ENCODE measurements at places on chromosomes 13 and 19.
A peak's percentile ranks its signal among the peaks of the same experiment; 100 is the strongest.

DNA sequence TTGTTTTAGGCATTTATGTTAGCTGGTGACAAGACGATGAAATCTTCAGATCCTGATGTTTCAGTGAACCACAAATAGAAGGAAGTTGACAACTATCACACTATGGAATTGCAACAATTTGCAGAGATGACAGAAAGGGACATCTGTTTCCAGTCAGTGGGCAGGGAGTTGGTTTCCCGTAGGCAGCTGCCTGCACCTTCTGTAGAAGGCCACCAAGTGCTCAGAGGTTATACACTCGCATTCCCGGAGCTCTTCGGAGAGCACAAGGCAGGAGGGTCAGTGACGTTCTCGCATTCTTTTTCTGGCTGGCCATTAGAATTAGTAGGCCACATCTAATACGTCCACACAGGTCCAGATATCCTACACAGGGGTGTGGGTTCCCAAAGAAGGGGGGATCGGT is 129.4 kb downstream of the SHISA2 start:
- no peak for DNase-seq

- DNase-seq, result peak; percentile 65
These were observed 34.8 kb upstream of the C1QTNF9 start for GRCh38 chr13:24274452-24275021.

DNA sequence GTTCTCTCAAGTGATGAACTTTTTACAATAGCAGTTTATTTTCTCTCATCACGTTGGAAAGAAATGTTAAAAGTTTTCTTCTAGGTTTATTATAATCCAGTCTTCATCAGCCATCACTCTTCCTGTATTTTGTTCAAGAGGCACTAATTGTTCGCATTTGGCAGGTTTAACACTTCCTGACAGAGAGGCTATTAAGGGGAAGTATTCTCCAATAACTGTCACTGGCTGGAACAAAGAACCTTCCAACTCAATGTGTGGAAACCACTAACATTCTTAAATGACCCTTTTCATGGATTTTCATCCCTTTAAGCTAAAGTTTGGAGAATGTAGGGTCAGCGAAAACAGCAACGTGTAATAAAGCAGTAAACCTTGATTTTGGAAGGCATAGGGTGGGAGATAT is 145.1 kb downstream of the PCCA start:
- DNase-seq, result no peak

- DNase-seq, result no peak
These were observed 36.6 kb upstream of the MED4 start for GRCh38 chr13:48131533-48131932.

GRCh38 chr13:31846182-31846938 is 107.0 kb downstream of the RXFP2 start:
- peak; percentile 81 for DNase-seq

DNA sequence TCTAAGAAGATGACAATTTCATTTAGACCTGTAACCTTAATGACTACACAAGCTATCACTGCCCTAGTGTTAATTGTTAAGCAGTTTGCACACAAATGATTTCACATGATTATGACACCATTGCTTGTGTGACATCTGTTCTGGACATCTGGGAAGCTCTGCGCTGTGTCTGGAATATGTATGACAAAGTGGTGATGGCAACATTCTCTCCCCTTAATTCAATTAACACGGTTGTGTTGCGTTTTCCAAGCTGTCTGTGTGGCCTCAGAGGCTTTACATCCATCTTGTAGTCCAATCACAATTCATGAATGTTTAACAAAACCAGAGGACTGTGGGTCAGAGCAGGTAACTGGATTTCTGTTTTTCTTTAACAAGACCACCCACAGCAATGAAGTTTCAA is 204.4 kb downstream of the COG6 start:
- DNase-seq, result no peak

- DNase-seq, result no peak
These were observed 11.2 kb upstream of the IL4I1 start for GRCh38 chr19:49907745-49908446.

DNA sequence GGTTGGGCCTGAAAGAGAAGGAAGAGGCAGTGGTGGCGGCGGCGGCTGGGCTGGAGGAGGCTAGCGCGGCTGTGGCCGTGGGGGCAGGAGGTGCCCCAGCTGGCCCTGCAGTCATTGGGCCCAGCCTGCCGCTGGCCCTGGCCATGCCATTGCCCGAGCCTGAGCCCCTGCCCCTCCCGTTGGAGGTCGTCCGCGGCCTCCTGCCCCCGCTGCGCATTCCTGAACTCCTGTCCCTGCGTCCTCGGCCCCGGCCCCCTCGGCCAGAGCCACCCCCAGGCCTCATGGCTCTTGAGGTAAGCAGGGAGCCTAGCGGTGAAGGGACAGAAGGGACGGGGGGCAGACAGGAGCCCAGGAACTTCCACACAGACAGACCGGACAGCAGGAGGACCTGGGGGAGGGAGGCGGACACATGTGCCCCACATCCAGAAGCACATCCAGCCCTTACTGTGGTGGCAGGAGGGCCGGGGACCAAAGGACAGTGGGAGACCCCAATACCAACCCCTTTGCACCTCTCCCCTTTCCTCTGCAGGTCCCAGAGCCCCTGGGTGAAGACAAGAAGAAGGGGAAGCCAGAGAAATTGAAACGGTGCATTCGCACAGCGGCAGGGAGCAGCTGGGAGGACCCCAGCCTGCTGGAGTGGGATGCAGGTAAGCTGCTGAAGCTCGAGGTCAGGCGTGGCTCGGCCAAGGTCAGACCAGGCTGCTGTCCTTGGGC is 5.0 kb downstream of the RBM42 start:
- DNase-seq, result no peak

GRCh38 chr13:59099182-59099974 is 1064.3 kb downstream of the DIAPH3 start:
- DNase-seq, result no peak

DNA sequence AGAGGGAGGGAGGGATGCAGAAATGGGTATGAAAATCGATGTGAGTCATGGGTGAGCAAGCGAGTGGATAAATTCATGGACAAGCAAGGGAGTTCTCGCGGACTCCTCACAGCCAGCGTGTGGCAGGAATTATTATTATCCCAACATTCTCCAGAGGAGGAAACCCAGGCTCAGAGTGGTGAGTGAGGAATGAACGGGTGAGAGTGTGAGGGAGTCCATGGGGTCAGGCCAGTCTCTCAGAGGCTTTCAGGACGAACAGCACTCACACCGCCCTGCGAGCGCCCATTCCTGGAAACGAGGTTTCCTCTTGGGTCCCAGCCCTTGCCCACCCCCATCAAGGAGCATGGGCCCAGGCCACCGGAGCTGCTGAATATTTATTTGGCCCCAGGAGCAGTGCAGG is 6.3 kb upstream of the DNAAF3 start:
- DNase-seq, result no peak

- no peak for DNase-seq
These were observed 632.0 kb upstream of the SPRY2 start for GRCh38 chr13:80972857-80973478.

DNA sequence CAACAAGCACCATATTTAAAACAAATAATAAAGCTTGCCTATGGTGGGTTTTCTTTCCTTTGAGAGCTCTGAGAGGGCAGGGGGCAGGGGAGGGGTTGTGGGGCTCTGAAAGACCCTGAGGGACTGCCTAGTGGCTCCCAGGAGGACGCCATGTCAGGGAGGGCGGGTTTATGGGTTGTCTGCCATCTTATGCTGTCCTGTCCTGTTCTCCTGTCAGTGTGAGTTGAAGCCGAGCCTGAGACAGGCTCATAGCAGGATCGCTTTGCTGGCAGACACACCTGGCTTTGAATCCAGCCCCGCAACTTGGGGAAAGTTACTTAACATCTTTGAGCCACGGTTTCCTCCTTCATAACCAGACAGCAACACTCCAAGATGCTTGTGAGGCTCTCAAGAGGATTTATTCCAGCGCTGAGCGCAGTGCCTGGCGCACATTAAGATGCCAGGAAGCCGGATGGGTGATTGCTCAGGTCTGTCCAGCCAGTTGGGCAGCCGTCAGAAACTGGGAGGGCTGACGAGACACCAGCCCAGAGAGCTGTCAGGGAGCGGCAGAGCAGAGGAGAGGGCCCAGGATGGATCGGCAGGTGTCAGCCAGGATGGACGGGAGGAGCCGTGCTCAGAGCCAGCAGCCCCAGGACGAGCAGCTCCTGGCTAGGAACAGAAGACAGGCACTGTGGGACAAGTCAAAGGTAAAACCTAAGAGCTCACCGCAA is 36.8 kb upstream of the C1QTNF9 start:
- no peak for DNase-seq

GRCh38 chr19:4399812-4400134 is 574 bp downstream of the SH3GL1 start:
- no peak for DNase-seq

- no peak for DNase-seq
These were observed 188.0 kb downstream of the RGCC start for GRCh38 chr13:41645331-41645730.

- no peak for DNase-seq
These were observed 104.5 kb upstream of the SLC15A1 start for GRCh38 chr13:98856983-98857382.

DNA sequence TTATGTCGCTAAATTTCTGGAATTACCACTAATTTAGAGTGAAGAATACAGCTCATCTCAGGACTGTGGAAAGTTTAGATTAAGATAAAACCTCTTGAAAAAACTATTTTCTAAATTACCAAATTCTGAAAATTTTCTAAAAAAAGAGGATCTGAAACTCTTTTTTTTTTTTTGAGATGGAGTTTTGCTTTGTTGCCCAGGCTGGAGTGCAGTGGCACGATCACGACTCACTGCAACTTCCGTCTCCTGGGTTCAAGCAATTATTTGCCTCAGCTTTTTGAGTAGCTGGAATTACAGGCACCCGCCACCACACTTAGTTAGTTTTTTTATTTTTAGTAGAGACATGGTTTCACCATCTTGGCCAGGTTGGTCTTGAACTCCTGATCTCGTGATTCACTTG is 16.6 kb upstream of the ZNF253 start:
- DNase-seq, result no peak

GRCh38 chr13:28540612-28541011 is 45.7 kb upstream of the FLT1 start:
- no peak for DNase-seq

GRCh38 chr13:93951951-93952350 is 527.5 kb downstream of the DCT start:
- DNase-seq, result no peak

DNA sequence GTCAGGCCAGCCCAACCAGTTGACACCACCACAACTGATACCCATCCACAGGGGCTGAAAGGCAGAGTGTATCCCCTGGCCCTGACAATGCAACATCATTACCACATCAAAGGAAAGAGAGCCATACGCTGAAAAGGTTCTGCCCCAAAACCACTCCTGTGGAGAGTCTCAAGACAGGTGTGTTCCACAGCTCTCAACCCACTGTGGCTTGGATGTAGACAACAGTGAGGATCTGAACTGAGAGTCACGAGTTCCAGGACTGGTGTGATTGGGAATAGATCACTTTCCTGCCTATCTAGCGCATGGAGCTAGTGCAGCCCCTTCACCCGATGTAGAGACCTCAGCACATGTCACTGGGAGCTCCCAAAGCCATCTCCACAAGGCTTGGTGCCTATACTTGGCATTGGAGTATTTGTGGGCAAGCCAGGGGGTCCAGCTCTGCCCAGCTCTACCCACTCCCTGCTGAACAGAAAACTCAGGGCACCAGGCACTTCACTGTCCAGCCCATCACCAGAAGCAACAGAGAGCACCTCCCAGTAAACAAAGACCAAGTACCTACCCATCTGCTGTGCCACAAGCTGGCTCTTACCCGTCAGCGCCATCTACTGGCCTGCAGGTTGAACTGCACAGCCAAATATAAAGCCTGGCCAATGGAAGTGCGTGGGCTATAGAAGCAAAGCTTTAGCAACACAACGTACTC is 579.5 kb downstream of the UQCRFS1 start:
- peak; percentile 56 for DNase-seq

DNA sequence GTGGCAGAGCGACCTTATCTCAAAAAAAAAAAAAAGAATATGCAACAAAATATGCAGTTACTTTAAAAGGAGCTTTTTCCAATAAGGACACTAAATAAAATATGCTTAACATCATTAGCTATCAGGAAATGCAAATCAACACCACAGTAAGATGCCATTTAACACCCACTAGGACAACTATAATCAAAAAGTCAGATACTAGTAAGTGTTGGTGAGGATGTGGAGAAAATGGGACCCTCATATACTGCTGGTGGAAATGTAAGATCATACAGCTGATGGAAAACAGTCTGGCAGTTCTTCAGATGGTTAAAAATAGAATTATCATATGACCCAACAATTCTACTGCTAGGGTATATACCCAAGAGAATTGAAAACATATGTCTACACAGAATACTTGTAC is 24.5 kb upstream of the AKT2 start:
- no peak for DNase-seq

GRCh38 chr13:90154311-90154960 is 1193.1 kb upstream of the MIR17HG start:
- no peak for DNase-seq

- DNase-seq, result no peak
These were observed 16.5 kb upstream of the ATP8B3 start for GRCh38 chr19:1828279-1829238.

DNA sequence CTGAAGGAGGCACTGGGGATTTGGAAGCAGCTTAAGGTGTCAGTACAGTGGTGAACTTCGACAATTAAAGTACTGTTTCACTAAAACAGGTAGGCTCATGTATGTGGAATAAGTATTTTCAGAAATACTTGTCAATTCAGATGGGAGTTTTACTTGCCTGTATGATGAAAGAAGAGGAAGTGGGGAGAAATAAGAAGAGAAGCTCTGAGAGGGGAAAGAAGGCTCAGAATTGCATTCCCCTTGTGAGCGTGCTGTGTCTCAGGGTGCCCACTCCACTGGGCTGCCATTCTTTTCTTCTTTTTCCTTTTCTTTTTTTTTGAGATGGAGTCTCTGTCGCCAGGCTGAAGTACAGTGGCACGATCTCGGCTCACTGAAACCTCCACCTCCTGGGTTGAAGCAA is 38.6 kb upstream of the RNF17 start:
- DNase-seq, result no peak

DNA sequence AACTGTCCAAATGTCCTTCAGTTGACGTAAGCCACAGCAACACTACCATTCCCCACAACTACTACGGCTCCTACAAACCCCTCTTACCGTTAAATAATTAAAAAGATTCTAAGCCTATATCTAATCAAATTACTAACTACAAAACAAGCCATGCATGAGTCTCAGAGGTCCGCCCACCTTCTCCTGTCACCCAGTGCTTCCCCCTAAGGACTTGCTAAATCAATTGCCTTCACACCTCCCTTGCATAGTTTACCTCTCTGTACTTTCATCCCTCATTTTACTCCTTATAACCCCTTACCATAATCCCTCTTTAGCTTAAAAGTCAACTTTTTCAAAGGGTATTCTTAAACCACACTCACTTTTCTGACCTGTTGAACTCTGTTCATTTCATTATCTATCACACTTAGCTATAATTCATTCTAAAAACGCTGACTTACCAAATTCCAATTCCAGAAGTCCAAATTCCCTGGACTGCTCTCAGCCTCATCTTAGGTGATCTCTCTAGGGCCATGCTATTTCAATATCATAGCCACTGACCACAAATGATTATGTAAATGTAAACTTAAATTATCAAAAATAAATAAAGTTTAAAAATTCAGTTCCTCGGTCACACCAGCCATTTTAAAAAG is 187.8 kb downstream of the DIAPH3 start:
- no peak for DNase-seq

Data from activated T-helper 1 cell treated with anti-CD3 and anti-CD28 coated beads, Interleukin-12 subunit alpha, Interleukin-12 subunit beta, Interleukin-2, Interleukin-4 antibody, amounts not matched to agents 30 ng/mL and 10 ng/mL and 1 ng/mL, durations not matched to agents 14 hours and 24 hours and 36 hours (primary cell).